Esophagus muscularis mucosa (tissue), 4 donors: ENCODE measurements at places on chromosomes 1 and 21. TPM values are rescaled to one million over a fixed set of nuclear protein-coding genes. Genes with fewer than 3 reads are reported as not detected.

Gene LYPD8
- not detected for total RNA-seq

Gene NTMT2
- total RNA-seq, result not detected

Gene FCRL6
- 0.45 TPM for total RNA-seq

Gene STIL
- 2.5 TPM for total RNA-seq

Gene LCE3E
- not detected for total RNA-seq

Gene EXO5
- 6.3 TPM for total RNA-seq

Gene EXTL1
- 0.33 TPM for total RNA-seq

Gene SIKE1
- total RNA-seq, result 56.6 TPM

Gene RASAL2
- total RNA-seq, result 30.0 TPM

Gene RHD
- not detected for total RNA-seq

Gene MYBPH
- total RNA-seq, result not detected

Gene SEC16B
- total RNA-seq, result 1.6 TPM

Gene PTGFR
- 2.1 TPM for total RNA-seq

Gene CIART
- total RNA-seq, result 13.7 TPM

Gene PTGER3
- 23.9 TPM for total RNA-seq

Gene UBE2U
- not detected for total RNA-seq

Gene FAM177B
- total RNA-seq, result not detected
